Left colon (tissue), 2 donors: ENCODE measurements at places on chromosomes 3 and 15. TPM values are rescaled to one million over a fixed set of nuclear protein-coding genes. Genes with fewer than 3 reads are reported as not detected.

TPRG1 gene
- total RNA-seq, result 1.1 TPM

DIS3L gene
- total RNA-seq, result 24.4 TPM

DUT gene
- total RNA-seq, result 53.9 TPM

ITIH1 gene
- not detected for total RNA-seq

APH1B gene
- total RNA-seq, result 9.1 TPM

ARID3B gene
- 12.1 TPM for total RNA-seq

PGBD4 gene
- total RNA-seq, result 1.4 TPM

CACNA1D gene
- 20.6 TPM for total RNA-seq

FILIP1L gene
- 6.7 TPM for total RNA-seq
